ENCODE measurements at places on chromosomes 12 and 14. TPM values are rescaled to one million over a fixed set of nuclear protein-coding genes. Genes with fewer than 3 reads are reported as not detected.

GRCh38 chr12:128138125-128138524 is 128.8 kb upstream of the TMEM132C start:
- no peak for DNase-seq

- no peak for DNase-seq
These were observed 74.6 kb downstream of the MED13L start for GRCh38 chr12:116202940-116203339.

The GPR68 gene
- total RNA-seq: 3.7 TPM

DNA sequence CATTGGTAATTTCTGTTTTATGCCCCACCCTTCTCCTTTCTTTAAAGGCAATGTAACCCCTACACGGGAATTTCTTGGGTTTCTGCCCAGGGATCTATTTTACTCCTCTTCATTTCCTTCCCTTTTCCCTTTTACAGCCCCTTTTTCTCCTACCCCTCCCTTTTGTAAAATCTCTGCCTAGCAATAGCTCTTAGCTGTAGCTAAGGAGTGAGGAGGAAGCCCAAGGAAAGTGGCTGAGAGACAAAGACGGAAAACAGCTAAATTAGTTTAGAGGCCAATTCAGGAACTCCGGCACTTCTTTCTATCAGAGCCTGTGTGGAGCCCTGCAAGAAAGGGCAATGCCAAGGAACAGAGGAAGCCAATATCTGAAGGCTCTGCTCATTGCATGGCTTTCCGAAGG is 40.3 kb downstream of the SOCS2 start:
- no peak for DNase-seq

DNA sequence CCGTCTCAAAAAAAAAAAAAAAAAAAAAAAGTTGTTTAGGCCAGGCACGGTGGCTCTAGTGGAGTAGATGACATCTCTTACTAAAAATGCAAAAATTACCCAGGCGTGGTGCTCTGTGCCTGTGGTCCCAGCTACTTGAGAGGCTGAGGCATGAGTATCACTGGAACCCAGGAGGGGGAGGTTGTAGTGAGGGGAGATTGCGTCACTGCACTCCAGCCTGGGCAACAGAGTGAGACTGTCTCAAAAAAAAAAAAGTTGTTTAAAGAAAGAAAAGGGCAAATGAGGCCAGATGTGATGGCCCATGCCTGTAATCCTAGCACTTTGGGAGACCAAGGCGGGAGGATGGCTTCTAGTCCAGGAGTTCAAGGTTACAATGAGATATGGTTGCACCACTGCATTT is 36.6 kb upstream of the SPPL3 start:
- no peak for DNase-seq

GRCh38 chr12:132127041-132127440 is 17.1 kb downstream of the DDX51 start:
- DNase-seq: no peak

- no peak for DNase-seq
These were observed 53.0 kb downstream of the IFNG-AS1 start for GRCh38 chr12:68042212-68042699.

GRCh38 chr14:65360144-65360784 is 52.3 kb upstream of the FUT8 start:
- no peak for DNase-seq

DNA sequence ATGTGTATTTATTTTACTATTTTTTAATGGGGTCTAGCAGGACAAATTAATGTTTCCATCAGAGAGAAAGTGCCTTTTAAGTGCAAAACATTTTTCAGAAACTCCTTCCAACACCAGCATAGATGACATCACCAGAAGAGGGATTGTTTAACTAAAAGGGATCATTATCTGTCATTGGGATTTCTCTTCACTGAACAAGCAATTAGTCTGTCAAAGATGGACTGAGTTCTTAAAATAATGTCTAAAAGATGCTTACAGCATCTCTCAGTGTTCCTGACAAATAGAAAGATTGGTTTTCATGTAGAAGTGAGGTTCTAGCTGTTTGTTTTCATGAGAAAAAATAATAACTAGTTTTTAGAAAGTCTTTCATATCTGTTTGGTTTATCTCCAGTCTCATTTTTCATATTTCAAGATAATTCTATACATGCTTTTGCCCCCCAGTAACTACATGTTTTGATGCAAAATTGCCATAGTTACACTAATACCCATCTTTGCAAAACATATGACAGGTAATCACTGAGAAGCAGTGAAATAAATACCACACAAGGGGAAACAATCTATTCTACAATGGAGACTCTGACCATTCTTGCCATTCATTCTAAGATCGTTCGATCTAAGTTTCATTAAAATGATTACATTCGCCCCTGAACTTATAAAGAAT is 850.3 kb downstream of the GALC start:
- no peak for DNase-seq

The GNPTAB gene
- total RNA-seq: 44.7 TPM

- no peak for DNase-seq
These were observed 481.4 kb downstream of the MDGA2 start for GRCh38 chr14:47194055-47194454.

GRCh38 chr14:93018366-93018765 is 95.4 kb downstream of the CHGA start:
- no peak for DNase-seq

Measured in glomerular endothelial cell (primary cell).